NCI-H345 (cell line): ENCODE measurements at places on chromosomes 4 and X.

DNA sequence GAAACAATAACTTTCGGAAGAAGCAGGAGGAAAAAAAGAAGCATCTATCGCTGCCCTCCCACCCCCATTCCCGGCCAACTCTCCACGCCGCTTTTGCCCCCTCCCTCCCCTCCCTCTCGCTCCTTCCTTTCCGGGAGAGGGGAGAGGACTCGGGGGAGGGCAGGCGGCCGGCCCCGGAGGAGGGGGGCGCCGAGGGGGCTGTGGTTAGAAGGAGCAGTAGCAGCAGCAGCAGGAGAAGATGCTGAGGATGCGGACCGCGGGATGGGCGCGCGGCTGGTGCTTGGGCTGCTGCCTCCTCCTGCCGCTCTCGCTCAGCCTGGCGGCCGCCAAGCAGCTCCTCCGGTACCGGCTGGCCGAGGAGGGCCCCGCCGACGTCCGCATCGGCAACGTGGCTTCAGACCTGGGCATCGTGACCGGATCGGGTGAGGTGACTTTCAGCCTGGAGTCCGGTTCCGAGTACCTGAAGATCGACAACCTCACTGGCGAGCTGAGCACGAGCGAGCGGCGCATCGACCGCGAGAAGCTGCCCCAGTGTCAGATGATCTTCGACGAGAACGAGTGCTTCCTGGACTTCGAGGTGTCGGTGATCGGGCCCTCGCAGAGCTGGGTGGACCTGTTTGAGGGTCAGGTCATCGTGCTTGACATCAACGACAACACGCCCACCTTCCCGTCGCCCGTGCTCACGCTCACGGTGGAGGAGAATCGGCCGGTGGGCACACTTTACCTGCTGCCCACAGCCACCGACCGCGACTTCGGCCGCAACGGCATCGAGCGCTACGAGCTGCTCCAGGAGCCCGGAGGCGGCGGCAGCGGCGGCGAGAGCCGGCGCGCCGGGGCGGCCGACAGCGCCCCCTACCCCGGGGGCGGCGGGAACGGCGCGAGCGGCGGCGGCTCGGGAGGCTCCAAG lies 1.3 kb downstream of the PCDH7 start:
- peak; percentile 43 for DNase-seq

- DNase-seq: no peak
These were observed 39.3 kb downstream of the NHSL2 start for GRCh38 chrX:71949844-71950445.

GRCh38 chr4:183834252-183834651 lies 70.9 kb upstream of the STOX2 start:
- DNase-seq: no peak

DNA sequence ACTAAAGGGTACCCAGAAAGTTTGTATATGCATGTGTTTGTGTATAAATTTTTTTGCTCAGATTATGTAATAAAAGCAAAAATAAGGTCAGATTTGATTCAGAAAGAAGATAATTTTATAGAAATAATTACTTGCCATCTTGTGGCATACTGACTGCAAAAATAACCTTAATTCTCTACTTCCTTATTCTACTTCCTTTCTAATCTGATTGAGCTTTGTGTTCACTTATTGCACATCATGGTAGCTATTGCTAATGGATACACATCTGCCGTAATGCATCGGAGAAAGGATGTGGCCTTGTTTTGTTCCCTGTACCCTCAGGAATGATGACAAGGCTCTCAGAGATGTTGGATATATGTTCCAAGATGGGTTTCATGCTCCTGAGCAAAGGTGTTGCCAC lies 10.5 kb upstream of the GNPDA2 start:
- DNase-seq: no peak

DNA sequence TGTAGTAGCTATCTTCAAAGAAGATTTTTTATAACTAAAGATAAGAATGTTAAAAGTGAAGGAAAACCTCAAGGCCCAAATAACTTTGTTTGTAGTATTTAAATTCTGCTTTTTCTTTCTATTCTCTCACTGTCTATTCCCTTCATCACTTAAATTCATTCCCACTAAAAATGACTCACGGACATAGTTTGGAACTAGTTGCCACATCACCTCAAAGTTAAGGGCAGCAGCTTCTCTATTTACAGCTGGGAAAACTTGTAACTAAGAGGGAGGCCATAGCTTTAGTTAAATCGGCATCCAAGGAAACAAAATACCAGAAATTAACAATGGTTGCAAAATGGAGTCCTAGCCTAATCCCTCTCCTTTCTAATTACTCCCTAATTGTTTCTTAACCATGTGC lies 325.4 kb upstream of the MAGEB2 start:
- DNase-seq: no peak

DNA sequence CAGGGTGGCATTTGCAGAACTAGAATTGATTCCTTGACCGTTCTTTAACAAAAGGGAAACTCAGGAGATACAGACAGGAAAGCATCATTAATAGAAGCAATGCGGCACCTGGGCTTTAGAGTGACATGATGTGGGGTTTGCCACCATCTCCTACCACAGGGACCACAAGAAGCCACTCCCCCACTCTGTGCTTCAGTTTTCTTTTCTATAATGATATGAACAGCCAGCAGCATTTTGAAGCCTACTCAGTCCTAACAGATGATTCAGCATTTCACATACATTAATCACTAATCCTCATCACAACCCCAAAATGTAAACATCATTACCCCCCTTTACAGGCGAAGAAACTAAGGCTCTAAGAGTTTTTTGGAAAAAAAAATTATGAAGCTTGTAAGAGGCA lies 22.9 kb downstream of the CCDC149 start:
- no peak for DNase-seq

DNA sequence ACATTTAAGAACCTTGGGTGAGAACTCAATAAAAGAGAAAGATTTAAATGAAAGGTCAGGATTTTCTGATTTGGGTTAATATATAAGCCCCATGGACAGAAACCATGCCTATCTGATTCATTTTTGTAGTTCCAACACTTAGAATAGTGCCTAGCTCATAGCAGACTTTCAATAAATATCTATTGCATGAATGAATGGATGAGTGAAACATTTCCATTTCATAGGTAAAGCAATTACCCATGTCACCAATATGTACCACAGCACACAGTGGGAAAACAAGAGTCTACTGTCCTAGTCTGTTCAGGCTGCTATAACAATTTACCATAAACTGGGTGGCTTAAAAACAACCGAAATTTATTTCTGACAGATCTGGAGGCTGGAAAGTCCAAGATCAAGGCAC lies 63.9 kb upstream of the PTPN13 start:
- no peak for DNase-seq

- no peak for DNase-seq
These were observed 83.4 kb downstream of the TNIP2 start for GRCh38 chr4:2672700-2673099.

- no peak for DNase-seq
These were observed 1.4 kb upstream of the IRS4 start for GRCh38 chrX:108737754-108738153.

- no peak for DNase-seq
These were observed 20.1 kb upstream of the ADRA2C start for GRCh38 chr4:3745886-3746656.

DNA sequence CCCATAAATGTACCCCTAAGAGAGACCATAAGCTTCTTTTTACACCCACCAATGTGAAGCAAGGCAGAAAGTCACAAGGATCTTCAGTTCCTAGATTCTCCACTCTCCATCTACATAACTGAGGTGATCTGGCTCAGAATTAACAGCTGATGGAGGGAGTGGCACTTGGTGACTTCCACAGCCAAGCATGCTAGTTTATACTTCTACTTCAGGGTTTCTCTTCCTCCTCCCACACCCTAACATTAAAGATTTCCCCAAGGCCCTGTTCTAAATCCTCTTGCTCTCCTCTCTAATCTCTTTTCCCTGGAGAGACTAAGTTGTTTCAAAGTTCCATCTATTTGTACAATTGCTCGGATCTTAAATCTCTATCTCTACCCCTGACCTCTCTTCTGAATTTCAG lies 81.1 kb downstream of the MBNL3 start:
- no peak for DNase-seq

DNA sequence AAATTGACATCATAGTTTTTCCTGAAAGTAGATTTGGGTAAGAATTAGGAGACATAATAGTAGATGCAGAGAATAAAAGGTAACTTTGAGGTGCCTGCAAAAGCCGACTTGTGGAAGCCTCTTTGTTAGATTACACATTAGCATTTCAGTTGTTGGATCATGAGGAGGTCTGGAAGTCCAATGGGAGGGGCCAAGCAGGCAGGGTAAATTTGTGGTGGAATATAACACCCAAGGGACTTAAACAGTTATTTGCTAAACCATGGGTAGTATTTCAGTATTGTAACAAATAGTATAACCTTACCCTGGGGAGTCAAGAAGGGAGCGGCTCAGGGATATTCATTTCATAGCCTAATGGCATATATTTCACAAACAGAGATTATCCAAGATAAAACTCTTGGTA lies 810.7 kb upstream of the AMOT start:
- no peak for DNase-seq

DNA sequence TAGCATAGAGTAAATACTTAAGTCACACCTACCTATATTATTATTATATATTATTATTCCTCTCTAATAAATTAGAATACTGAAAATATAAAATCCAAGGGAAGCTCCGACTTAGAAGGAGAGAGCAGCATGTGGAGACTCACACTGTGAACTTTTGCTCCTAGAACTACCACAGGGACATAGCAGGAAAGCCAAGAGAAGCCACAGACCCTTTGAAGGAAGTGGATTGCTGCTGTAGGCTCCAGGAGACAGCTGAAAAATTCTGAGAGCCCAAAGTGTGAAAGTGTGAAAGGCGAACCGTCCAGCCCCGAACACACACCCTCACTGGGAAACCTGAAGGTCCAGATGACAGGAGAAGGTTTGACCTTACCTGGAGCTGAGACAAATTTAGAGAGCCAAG lies 177.0 kb downstream of the FAM13A start:
- DNase-seq: no peak

DNA sequence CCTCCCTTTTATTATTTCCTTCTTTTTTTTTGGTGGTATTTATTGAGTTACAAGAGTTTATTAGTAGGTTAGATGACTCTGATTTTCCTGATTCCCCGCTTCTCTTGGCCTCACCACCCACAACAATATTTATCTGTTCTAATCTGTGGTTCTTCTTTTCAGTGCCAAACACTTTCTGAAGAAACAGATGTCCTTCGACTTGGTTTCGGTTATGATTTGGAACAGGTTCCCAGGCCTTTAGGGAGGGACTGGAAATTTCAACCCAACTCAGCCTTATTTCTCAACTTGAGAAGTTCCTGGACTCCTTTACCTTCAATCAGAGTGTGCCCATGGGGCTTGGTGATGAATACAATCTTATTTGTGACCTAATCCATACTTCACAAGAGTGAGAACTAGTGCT lies 108.1 kb downstream of the UCHL1 start:
- no peak for DNase-seq

DNA sequence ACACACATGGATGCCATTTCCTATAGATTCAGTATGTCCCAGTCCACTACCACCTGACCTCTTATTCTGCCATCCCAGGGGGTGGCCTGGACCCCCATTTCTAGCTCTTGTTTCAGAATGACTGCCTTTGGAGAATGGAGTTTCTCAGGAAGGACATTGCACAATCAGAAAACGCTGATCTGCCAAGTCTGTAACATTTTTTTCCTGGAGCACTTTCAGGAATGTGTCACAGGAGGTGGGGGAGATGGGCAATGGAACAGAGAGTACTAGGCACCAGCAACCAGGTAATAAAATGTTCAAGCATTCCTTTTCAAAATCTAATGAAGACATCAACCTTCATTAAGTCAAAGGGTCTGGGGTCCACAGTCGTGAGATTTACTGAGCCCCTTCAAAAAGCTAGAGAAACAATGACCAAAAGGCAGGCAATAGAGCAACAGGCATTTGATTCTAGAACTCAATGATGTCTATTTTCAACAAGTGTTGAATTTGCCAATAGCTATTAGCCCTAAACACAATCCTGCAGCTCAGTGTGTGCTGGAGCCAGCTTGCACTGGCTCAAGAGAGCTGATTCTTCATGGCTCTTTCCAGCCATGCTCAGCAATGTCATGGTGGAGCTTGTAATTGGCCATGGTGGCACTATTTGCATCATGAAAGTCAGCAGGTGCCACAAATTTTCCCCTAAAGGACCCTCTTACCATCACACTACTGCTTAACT lies 87.1 kb downstream of the KDR start:
- no peak for DNase-seq

GRCh38 chr4:64533637-64534036 lies 124.4 kb upstream of the TECRL start:
- DNase-seq: no peak

GRCh38 chr4:89468602-89469001 lies 161.0 kb upstream of the GPRIN3 start:
- no peak for DNase-seq

GRCh38 chrX:17679820-17680219 lies 57.5 kb upstream of the SCML1 start:
- DNase-seq: peak; percentile 28

GRCh38 chr4:105458001-105458400 lies 15.9 kb downstream of the PPA2 start:
- no peak for DNase-seq

DNA sequence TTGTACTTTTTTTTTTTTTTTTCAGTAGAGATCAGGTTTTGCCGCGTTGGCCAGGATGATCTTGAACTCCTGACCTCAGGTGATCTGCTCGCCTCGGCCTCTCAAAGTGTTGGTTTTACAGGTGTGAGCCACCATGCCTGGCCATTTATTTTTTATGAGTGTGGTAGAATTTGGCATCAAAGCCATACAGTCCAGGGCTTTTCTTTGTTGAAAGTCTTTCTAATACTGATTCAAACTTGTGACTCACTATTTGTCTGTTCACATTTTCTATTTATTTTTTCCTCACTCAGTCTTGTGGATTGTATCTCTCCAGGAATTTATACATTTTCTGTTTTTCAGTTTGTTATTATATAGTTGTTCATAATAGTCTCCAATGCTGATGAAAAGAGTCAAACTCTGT lies 66.5 kb upstream of the SPIN4 start:
- no peak for DNase-seq
